NAMALWA (cell line): ENCODE measurements at places on chromosomes 12 and 14.

DNA sequence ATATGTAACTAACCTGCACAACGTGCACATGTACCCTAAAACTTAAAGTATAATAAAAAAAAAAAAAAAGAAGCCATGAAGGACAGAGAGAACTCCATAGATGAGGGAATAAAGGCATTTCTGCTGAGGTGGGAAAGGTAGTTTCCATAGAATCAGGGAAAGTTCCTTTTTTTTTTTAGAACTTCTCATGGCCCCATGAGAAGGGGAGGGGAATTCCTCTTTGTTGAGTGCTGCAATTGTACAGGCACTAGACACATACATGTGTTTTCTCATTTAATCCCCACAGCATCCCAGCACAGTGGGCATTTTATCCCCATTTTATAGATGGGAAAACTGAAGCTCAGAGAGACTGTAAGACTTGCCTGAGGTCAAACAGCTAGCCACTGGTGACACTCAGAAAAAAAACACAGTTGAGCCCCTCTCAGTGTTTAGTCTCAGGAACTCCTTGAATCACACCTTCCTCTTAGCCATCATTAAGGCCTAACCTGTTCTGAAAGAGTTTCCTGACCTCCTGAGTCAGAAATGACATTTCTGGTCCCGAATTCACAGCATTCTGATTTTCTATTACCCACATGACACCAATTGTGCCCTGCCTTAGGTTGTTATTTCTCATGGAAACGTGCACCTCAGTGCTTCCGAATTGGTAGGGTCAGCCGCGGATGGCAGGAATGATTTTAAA lies 189.3 kb upstream of the G2E3 start:
- no peak for DNase-seq

GRCh38 chr14:55350461-55350860 lies 61.2 kb downstream of the ATG14 start:
- DNase-seq = no peak

- DNase-seq = no peak
Observed at GRCh38 chr12:27682534-27682933, 13.7 kb upstream of the REP15 start.

GRCh38 chr14:70019695-70020094 lies 140.5 kb downstream of the SMOC1 start:
- DNase-seq = no peak

GRCh38 chr14:64723691-64724577 lies 19.7 kb downstream of the PLEKHG3 start:
- no peak for DNase-seq

DNA sequence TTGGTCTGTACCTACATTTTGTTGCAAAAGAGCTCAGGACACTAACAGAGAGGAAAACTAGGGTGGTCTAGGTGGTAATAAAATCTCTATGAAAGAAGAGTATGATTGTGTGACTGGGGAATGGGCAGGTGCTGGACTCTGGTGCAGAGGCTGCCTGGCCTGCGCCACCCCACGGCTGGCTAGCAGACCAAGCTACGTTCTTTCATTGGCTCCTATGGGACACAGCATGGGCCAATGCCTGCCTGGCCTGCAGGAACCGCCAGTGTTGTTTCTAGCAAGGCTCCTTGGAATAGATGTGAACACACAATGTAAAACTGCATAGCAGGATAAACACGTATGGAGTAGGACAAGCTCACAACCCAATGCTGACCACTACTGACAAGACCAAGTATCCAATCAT lies 51.7 kb upstream of the CORO1C start:
- DNase-seq = no peak

- peak; percentile 34 for DNase-seq
Observed at GRCh38 chr14:44960146-44960545, 1.6 kb downstream of the KLHL28 start.

GRCh38 chr12:129665414-129665813 lies 238.4 kb downstream of the TMEM132D start:
- no peak for DNase-seq

DNA sequence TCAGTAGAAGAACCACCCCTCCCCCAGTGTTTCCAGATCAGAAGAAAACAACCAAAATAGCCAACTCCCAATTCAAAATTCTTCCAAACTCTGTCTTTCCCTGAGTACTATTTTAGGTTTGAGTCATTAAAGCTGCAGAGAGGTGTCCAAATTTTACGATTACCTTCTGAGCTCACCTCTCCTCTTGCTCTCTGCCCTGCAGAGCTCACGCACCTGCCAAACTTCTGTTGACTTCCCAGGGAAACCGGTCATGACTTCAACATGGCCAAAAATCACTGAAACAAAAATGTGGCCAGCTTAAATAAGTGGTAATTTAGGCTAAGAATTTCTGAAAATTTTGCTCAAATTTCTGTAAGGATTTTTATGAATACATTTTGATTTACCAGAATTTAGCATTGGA lies 70.9 kb upstream of the OTX2 start:
- DNase-seq = no peak

DNA sequence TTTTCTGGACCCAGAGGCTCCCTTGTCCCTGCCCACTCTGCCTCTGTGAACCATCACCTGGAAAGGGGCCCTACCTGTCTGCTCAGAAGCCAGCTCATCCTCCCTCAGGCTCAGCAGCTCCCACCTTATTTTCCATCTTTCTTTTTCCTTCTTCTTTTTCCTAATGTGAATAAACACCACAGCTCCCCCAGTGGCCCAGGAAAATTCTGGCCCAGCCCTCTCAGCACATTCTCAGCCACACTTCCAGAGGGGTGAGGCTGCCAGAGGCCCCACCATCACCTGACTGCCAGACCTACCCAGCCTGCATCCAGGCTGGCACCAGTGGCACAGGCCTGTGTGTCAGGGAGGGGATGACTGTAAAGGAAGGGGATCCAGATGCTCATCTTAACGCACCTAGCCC lies 23.0 kb downstream of the ZFHX2 start:
- DNase-seq = no peak

DNA sequence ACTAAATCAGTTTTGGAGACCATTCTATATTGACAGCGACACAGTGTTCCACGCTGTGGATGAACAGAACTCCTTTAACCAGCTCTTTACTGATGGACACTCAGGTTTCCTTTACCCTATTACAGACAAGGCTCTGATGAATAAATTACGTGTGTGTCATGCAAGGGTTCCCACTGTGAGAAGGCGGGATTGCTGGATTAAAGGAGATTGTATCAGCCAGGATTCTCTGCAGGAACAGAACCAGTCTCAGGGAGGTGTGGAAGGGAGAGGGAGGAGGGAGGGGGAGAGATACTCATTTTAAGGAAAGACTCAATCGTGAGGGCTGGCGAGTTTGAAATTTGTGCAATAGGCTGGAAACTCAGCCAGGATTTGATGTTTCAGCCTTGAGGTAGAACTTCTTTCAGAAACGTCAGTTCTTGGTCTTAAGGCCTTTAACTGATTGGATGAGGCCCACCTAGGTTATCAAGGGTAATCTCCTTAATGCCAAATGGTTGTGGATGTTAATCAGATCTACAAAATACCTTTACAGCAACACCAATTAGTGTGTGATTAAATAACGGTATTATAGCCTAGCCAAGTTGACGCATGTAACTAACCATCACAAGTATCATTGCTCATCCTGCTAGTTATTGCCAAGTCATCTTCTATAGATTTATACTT lies 104.0 kb downstream of the GCH1 start:
- DNase-seq = no peak

- DNase-seq = no peak
Observed at GRCh38 chr12:45256721-45257120, 40.8 kb downstream of the ANO6 start.

DNA sequence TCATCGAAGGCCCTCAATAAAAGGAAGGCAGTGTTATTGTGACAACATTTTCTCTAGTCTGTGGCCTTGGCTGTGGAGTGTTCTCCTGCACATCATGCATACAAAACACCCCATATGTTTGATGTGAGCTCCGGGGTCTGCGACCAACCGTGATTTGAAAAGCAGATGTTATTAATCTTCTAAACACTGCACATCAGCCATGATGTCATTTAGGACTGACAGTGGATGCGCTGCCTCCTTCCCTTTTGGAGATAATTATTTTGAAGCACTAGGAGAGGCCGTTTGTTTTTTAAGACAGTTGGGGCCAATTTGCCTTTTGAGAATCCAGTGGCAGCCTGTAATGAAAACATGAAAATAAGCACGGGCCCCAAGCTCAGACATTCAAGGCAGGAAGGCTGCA lies 1041.6 kb downstream of the BCL11B start:
- DNase-seq = no peak

DNA sequence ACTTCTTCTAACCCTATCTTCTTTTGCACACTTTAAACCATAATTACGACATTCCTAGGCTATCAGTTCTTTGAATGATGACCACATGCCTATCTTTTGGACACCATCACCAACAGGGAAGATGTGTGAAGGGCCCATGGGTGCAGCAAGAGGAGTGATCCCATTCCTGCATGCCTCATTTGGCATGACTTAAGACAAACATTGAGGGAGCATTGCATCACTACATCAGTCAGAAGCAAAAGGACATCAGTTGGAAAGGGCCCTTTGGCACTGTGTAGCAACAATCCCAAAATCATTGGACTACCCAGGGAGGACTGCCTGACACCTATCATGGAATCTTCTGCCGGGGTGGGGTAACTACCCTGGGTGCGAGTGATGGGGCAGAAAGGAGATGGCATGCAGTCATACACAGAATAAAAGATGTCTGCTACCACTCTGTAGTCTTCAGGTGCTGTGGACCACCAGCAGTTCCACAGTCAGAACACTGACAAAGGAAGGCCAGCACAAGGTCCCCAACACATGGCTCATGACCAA lies 10.7 kb upstream of the TMBIM6 start:
- DNase-seq = no peak

DNA sequence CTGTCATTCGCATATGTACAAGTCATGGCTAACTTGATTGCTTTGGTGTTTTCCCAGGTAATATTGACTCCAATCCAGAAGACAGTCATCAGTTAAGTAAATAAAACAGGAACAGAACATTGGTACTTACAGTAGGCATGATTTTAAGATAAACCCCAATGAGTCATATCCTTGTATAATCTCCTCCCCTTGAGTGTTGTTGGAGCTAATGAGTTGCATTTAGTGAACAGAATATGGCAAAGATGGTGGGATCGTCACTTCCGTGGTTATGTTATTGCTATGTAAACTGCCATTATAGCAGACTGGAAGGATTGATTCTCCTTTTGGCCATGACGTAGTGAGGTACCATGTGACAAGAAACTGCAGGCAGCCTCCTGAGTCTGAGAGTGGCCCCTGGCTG lies 102.2 kb downstream of the TMX1 start:
- no peak for DNase-seq

DNA sequence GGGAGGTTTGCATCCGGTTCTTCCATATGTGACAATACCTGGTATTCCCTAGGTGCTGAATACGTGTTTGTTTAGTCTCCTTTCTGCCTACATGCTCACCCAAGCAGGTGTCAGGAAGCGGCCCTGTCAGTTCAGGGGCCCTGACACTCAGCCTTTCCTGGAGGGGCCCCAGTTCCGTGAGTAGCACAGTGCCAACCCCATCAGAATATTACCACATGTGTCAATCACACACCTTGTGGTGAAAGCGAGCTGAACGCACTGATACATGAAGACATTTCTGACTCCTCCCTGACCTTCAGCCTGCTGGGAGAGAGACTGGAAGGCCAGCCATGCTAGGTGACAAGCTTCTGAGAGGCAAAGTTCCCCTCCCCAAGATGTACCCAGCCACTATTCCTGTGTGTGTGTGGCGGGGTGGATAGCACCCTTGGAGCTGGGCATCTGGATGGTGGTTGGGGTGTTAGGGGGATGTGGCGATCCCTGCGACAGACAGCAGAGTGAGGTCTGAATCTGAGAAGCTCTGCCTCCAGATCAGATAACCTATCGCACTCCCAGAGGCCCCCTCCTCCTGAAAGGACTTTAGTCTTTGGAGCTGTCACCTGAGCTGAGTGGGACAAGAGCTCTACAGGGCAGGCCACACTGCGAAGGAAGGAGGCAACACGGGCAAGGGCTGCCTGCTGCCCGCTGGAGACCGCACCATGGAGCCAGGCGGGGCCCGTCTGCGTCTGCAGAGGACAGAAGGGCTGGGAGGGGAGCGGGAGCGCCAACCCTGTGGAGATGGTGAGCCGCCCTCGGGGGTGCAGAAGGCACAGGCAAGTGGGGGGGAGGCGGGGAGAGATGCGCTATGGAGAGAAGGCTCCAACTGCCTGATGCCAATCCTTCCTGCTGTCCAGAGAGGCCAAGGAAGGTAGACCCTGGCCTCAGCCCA lies at the start of gene SOAT2:
Gene SOAT2, plus strand, starts transcription at position 604 of the 925 bp plus-strand sequence. Its CDS starts 92 bp downstream, at position 696.
- no peak for DNase-seq

DNA sequence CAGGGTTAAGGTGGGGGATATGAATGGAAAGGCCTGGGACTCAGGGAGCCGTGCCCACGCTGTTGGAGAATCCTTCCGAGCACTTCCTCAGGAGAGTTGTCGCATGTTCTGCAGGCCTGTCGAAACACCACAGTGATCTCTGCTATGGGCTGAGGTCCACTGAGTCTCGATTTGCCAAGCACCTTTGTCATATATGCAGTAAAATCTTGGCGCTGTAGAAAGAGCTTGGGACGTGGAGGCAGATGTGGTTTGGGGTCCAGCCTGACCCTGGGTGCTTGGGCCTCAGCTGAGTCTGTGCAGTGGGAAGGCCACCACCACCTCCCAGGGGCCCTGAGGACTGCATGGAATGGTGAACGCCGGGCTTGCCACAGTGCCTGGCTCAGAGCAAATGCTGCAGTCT lies 32.9 kb downstream of the C14orf132 start:
- no peak for DNase-seq

GRCh38 chr12:46522071-46522470 lies 149.5 kb upstream of the SLC38A2 start:
- DNase-seq = no peak

GRCh38 chr12:97758194-97758501 lies 295.5 kb downstream of the RMST start:
- DNase-seq = no peak

- no peak for DNase-seq
Observed at GRCh38 chr12:43057566-43057965, 468.0 kb upstream of the PRICKLE1 start.

DNA sequence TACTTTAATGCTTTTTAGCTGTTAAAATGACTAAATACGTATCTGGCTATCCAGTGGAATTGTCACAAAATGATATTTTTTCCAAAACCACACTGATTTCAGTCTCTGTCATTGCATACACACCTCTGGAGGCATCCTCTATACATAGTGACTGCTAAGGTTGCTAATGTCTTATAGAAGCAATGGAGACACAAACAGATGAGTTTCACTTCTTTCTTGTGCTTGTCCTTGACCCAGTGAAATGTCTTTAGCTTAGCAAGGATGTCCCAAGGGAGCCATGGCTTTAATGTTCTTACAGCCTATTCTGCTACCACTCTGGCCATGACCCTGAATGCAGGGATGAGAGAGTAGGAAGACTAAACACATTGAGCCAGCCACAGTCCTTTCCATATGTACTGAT lies 90.3 kb downstream of the TPH2 start:
- no peak for DNase-seq
